ENCODE measurements at places on chromosomes 12 and 14.

DNA sequence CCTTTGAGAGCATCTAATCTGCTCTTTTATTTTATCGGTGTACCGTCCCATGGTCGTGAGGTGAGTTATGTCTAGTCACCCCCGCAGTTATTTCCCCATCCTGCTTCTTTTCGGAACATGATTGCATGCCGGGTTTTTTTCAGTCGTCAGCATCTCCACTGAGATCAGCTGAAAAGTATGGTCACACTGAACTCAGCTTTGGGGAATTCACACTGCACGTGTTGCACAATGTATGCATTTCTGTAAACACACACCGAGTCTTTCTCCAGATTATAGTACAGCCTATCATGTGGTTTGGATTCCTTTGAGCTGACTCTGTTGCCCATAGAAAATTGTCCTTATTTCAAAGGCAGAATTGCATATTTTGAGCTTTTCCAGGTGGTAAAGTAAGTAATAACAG is 24.6 kb downstream of the PLXNC1 start:
- no peak for DNase-seq

DNA sequence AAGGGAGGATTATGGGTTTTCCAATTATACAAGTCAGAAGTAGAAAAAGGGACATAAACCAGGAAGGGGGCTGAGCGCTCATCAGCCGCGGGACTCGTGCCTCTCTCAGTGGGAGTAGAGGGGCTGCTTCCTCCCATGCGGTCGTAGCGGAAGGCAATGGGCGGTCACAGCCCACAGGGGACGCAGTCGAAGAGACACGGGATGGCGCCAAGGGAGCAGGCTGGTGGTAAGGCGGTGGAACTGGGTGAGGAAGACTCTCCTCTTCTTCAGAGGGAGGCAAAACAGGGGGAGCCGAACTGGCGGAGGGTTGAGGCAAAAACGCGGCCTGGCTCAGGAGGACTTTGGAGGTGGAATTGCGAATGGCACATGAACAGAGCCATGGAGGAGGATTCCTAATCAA is 677.7 kb downstream of the TMEM121 start:
- no peak for DNase-seq

DNA sequence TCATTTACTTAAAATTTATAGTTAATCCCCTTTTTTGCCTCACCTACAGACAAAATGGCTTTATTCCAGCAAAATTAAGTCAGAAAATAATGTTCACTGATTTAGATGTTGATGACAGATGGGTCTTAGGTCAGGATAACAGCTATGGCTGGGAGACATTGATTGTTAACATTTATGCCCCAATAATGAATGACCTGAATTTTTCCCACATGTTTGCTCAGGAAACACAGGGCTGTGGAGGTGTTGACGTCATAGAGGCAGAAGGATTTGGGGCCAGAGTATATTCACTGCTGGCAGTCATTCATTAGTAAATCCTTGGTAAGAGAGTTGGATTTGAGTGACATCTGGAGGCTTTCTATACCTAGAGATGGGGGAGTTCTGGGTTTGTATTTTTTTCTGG is 121.3 kb downstream of the PDE3A start:
- DNase-seq: no peak

- no peak for DNase-seq
These were observed 15.6 kb upstream of the CALM1 start for GRCh38 chr14:90381011-90381786.

DNA sequence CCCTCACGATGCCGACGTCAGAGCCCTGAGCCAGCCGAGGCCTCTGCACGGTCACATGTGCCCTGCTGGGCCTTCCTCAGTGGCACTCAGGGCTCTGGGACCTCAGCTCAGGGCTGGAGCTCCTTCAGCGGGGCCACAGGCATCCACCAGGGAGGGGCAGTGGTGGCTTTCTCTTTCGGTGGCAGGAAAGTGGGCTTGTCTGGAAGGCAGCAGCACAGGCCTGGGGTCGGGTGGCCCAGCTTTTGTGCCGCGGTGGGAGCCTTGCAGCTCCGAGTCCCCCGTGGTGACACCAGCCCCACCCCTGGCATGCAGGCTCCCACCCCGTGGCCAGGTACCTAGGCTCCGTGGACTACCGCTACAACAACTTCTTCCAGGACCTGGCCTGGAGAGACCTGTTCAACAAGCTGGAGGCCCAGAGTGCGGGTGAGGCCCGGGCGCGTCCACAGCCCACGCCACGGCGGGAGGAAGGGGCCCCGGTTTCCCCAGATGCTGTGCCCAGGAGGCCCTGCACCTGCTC is 14.2 kb upstream of the TEX22 start:
- DNase-seq: no peak

GRCh38 chr14:102571478-102572042 is 20.9 kb upstream of the RCOR1 start:
- no peak for DNase-seq

GRCh38 chr12:119222222-119222951 is 43.7 kb downstream of the HSPB8 start:
- no peak for DNase-seq

All from amygdala (tissue), 56 donors.